Sciatic nerve (tissue), 2 donors: ENCODE measurements at places on chromosomes 16 and 17. TPM values are rescaled to one million over a fixed set of nuclear protein-coding genes. Genes with fewer than 3 reads are reported as not detected.

CTRB2 gene
- total RNA-seq = 7.3 TPM

SLC16A13 gene
- 1.8 TPM for total RNA-seq

ITGAD gene
- 0.89 TPM for total RNA-seq

PTX4 gene
- total RNA-seq = not detected

HOXB2 gene
- 23.1 TPM for total RNA-seq

SMIM5 gene
- total RNA-seq = 12.5 TPM

P4HB gene
- 248 TPM for total RNA-seq

CNTD1 gene
- 1.1 TPM for total RNA-seq

CCL8 gene
- 10.3 TPM for total RNA-seq

CCL14 gene
- total RNA-seq = 96.8 TPM

TBC1D3E gene
- not detected for total RNA-seq

CLEC10A gene
- total RNA-seq = 14.7 TPM

POLR3K gene
- total RNA-seq = 7.1 TPM

PPY gene
- total RNA-seq = not detected

CCL16 gene
- 1.1 TPM for total RNA-seq

KRT17 gene
- not detected for total RNA-seq

CDH13 gene
- total RNA-seq = 7.5 TPM

SOX8 gene
- total RNA-seq = 57.7 TPM

SOST gene
- not detected for total RNA-seq

ABCA10 gene
- 189 TPM for total RNA-seq

TP53TG3B gene
- total RNA-seq = not detected

KRT31 gene
- total RNA-seq = not detected

KRTAP4-1 gene
- total RNA-seq = not detected

TBX21 gene
- 1.1 TPM for total RNA-seq

SECTM1 gene
- total RNA-seq = 22.2 TPM

MEIOC gene
- not detected for total RNA-seq

HES7 gene
- 1.1 TPM for total RNA-seq

FOXJ1 gene
- 0.40 TPM for total RNA-seq

TBC1D26 gene
- total RNA-seq = 0.27 TPM

EVPLL gene
- not detected for total RNA-seq

ZNF469 gene
- 2.9 TPM for total RNA-seq

FBXW10 gene
- not detected for total RNA-seq

FBXO31 gene
- total RNA-seq = 50.3 TPM

CORO7 gene
- total RNA-seq = 51.5 TPM

GRIN2A gene
- total RNA-seq = 0.89 TPM

NKD1 gene
- total RNA-seq = 37.0 TPM

NPIPB12 gene
- 47.5 TPM for total RNA-seq

TNFRSF13B gene
- total RNA-seq = not detected

KRTAP17-1 gene
- not detected for total RNA-seq

CA7 gene
- not detected for total RNA-seq

TK1 gene
- 1.8 TPM for total RNA-seq

LPO gene
- not detected for total RNA-seq
